Osteoblast (primary cell): ENCODE measurements at places on chromosomes 7 and 10. TPM values are rescaled to one million over a fixed set of nuclear protein-coding genes. Genes with fewer than 3 reads are reported as not detected.

The LARP4B gene
- 44.5 and 46.0 TPM in 2 replicates for total RNA-seq

The ZP3 gene
- total RNA-seq: 3.5 and 6.2 TPM in 2 replicates

DNA sequence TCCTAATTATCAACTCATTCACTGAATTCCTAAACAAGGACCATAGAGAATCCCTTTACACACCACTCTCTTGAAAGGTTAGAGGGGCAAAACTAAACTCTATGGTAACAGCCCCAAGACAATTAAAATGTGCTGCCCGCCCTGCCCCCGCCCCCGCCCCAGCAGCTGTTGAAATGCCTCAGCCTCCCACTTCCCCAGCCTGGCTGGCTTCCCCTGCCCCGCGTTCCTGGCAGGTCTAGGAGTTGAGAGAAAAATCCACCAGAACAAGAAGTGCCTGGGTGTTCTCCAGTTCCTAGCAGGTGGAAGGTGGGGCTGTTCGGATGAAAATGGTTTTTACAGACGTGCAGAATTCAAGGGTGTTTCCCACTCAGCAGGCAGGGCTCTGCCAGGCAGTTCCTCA, 109.5 kb upstream of the ZEB1 start:
- no peak overlapping the region for H3K4me3 ChIP-seq
- no peaks in the 10 kb centered on the region for H3K27me3 ChIP-seq
- H3K4me1 ChIP-seq: no peaks in the 10 kb centered on the region
- DNase-seq: no peak
- no peaks in the 10 kb centered on the region for H3K36me3 ChIP-seq

DNA sequence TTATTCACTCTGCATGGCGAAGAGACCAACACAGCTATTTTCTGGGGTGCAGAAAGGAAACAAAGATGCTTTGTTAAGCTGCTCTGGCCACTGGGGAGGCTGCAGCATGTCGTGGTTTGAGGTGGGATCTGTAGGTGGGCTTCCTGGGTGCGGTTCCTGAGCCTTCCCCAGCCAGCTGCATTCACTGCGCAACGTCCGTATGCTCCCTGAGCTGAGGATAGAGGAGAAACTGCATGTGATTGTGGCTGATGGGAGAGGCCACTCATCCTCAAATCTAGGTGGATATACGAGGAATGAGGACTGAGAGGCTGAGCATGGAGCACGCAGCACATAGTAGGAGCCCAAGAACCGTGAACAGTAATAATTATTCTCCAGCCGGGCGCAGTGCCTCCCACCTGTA, 9.9 kb upstream of the DNAAF5 start:
- H3K27me3 ChIP-seq: peaks cover 3% of the 10 kb centered on the region
- no peak overlapping the region for H3K27ac ChIP-seq
- H3K4me3 ChIP-seq: no peak overlapping the region
- peak; percentile 83 for DNase-seq

DNA sequence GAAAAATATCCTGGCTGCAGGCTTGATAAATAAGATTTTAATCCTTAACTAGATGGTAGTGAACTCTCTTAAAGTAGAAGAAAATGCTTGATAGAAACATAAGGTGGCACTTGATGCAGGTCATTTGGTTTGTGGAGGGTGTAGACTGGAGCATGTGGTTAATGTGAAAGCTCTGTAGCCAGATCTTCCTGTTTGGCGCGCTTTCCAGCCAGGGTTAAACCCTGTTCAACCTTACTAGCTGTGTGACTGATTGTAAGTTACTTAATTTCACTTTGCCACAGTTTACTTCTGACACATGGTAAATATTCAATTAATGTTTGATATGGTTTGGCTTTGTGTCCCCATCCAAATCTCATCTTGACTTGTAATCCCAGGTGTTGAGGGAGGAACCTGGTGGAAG, 394.0 kb downstream of the REEP3 start:
- H3K27ac ChIP-seq: no peak overlapping the region
- DNase-seq: no peak
- H3K27me3 ChIP-seq: no peaks in the 10 kb centered on the region
- no peak overlapping the region for H3K4me3 ChIP-seq
- no peaks in the 10 kb centered on the region for H3K36me3 ChIP-seq

GRCh38 chr10:26211781-26212444, 4.7 kb upstream of the GAD2 start:
- no peak overlapping the region for H3K27ac ChIP-seq
- no peaks in the 10 kb centered on the region for H3K36me3 ChIP-seq
- peaks cover 29% of the 10 kb centered on the region for H3K27me3 ChIP-seq
- DNase-seq: peak; percentile 49

- H3K4me3 ChIP-seq: no peak overlapping the region
- no peak overlapping the region for H3K27ac ChIP-seq
- H3K36me3 ChIP-seq: no peaks in the 10 kb centered on the region
- no peaks in the 10 kb centered on the region for H3K4me1 ChIP-seq
- H3K27me3 ChIP-seq: no peaks in the 10 kb centered on the region
These were observed 122.1 kb upstream of the EFCAB10 start for GRCh38 chr7:105703207-105703930.

DNA sequence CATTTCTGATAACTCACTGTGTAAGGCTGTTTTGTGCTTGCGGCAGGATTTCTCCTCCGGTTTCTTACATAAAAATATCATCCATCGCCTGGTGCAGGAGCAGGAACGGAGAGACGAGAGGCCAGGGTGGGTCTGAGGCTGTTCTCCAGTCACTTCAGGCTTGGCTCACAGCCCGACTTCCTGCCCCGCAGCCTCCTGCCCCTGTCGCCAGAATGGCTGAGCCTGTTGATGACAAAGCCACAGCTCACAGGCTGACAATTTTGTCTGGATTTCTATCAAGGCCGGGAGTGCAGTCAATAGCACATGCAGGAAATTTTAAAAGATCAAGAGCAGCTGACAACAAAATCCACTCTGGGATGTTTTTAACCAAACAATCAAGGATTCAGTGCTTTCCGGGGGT, 229.7 kb upstream of the ZNF32 start:
- no peak overlapping the region for H3K4me3 ChIP-seq
- no peaks in the 10 kb centered on the region for H3K36me3 ChIP-seq
- no peak for DNase-seq
- no peaks in the 10 kb centered on the region for H3K27me3 ChIP-seq

DNA sequence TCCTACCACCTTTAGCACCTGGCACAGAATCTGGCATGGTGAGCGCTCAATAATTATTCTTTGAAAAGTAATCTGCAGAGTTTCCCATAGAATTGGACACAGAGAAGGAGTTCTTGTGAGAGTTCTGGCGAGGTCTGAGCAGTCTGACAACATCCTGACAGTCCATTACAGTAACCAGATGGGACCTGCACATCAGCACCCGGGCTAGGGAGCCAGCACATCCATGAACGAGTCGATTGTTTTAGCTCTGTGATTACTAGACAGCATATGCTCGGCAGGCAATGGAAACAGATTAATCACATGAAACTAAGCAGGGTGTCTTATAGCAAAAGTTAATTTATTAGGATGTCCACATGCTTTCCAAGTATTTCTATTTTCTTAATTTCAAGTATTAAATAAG, 96.7 kb downstream of the SEMA3D start:
- H3K4me1 ChIP-seq: no peaks in the 10 kb centered on the region
- H3K36me3 ChIP-seq: no peaks in the 10 kb centered on the region
- peaks cover 20% of the 10 kb centered on the region for H3K27me3 ChIP-seq
- DNase-seq: no peak
- H3K4me3 ChIP-seq: no peak overlapping the region

DNA sequence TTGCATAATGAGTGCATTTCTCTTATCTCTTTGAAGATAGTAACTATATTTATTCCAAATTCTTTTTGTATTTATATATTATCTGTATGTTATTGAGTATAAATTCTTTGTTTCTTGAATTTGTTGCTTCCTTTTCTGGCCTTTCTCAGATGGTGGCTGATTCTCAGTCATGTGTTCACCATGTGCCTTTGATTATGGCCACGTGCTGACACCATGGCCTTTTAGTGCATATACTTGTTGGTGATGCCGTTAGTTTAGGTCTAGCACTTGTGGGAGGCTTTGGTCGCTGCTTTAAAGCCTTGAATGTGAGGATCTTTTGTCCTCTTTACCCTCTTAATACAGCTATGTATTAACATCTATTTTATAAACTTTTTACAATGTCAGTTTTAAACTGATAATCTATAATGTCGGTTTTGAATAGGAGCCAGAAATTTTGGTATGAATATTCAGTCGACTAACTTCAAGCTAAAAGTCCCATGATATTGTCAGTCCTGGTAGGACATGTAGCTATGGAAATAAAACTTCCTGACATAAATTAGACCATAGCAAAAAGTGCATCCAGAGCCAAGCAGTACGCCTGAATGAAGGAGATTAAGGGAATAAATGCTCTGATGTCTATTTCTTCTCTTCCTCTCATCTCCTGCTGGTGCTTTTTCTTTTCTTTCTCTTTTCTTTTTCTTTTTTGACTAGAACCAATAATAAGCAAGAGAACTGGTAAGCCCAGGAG, 130.3 kb downstream of the GNAI1 start:
- H3K27ac ChIP-seq: no peak overlapping the region
- peaks cover 9% of the 10 kb centered on the region for H3K4me1 ChIP-seq
- no peaks in the 10 kb centered on the region for H3K36me3 ChIP-seq
- no peaks in the 10 kb centered on the region for H3K27me3 ChIP-seq

DNA sequence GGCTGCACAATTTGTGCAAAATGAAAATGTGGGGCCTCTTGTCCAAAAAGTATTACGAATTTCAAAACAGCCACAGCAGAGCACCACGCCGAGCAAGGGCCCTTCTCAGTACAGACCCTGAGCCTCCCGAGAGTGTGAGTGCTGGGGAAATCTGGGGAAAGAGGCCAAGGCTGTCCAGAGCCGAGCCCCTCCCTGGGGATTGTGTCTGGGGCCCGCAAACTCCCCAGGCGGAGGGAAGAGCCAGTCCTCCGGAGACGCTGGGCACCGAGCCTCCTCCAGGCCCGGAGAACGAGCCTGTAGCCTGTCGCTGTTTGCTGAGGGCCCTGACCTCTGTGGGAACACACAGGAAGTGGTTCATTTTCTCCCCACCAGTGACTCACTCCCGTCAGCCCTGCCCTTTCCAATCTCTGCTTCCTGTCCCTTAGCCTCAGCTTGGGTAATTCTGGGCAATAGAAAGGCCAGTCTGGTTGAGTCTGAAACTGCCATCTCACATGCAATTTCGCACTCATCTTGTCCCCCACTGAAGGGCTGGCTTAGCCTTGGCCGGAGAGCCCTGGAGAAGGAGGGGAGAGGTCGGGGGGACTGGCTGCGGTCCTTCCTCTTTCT, 19.5 kb upstream of the GNA12 start:
- peak overlapping the region; percentile 92 for H3K27ac ChIP-seq
- peak; percentile 98 for DNase-seq
- no peaks in the 10 kb centered on the region for H3K36me3 ChIP-seq

DNA sequence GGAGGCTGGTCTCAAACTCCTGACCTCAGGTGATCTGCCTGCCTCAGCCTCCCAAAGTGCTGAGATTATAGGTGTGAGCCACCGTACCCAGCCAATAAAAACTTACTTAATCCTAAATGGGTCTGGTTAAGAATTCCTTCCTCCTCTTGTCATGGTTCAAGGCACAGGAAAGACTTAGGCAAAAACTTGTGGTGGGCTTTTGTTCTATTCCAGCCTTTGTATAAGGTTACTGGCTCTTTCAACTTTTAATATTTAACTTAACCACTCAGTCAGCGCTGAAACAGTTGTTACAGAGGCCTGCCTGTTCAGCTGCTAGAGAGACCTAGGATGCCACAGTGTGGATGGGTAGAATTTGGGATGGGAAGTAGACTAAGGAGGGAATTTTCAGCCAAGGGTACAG, 28.1 kb upstream of the GARS1 start:
- peaks cover 11% of the 10 kb centered on the region for H3K4me1 ChIP-seq
- no peak for DNase-seq
- H3K27me3 ChIP-seq: no peaks in the 10 kb centered on the region
- no peak overlapping the region for H3K4me3 ChIP-seq

DNA sequence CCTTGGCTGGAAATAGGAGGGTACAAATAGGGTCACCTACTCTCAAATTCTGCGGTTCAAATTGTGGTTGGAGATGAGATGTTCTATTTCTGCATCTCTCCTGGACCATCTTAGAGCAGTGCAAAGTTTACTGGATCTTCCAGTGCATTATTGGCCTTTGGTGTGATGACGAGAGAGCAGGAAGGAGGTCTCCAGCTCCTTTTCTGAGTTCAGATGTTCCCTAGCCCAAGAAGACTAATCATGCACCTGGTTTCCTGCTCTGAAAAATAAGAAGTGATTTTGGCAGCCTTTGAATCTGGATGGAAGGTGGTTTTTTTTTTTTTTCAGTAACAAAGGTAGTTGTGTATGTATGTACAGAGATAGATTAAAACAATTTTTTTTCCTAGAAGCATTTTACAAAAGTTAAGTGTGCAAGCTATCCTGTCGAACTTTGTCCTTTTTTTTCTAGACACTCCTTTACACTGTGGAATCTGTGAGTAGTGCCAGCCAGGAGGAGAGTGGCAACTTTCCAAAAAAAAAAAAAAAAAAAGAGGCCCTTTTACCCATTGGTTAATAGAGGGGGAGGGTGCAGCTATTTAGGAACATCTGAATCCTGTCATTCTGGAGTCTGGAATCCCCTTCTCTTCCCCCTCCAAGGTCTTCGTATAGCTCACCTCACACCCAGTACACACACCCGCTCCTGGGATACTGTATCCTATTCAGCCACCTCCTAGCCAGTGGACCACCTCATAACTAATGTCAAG, 26.3 kb downstream of the PAPSS2 start:
- no peak overlapping the region for H3K27ac ChIP-seq
- H3K27me3 ChIP-seq: no peaks in the 10 kb centered on the region
- H3K4me3 ChIP-seq: no peak overlapping the region
- peaks cover 4% of the 10 kb centered on the region for H3K4me1 ChIP-seq

GRCh38 chr10:24303522-24304310, 94.8 kb downstream of the KIAA1217 start:
- H3K27ac ChIP-seq: no peak overlapping the region
- H3K27me3 ChIP-seq: no peaks in the 10 kb centered on the region
- no peaks in the 10 kb centered on the region for H3K4me1 ChIP-seq
- no peak overlapping the region for H3K4me3 ChIP-seq
- no peaks in the 10 kb centered on the region for H3K36me3 ChIP-seq

DNA sequence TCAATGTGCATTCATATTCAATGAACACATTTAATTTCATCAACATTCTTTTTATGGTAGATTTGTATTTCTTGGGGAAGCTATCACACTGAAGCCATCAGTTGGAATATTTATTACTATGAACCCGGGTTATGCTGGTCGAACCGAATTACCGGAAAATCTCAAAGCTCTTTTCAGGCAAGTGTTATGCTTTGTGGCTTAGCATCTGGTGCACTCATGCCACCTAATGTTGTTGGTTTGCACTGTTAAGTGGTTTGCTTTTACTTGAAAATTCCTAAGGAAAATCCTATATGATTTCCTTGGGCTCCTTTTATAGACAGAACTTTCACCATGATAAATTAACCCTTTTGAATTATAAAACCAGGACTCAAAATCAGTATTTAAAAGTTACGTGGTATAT, 147.9 kb downstream of the DNAH11 start:
- no peak overlapping the region for H3K27ac ChIP-seq
- H3K27me3 ChIP-seq: no peaks in the 10 kb centered on the region
- no peaks in the 10 kb centered on the region for H3K4me1 ChIP-seq
- no peak for DNase-seq
- H3K4me3 ChIP-seq: no peak overlapping the region

GRCh38 chr7:158933468-158934139, 77.2 kb downstream of the DYNC2I1 start:
- peak; percentile 29 for DNase-seq
- H3K36me3 ChIP-seq: peaks cover 20% of the 10 kb centered on the region
- H3K4me1 ChIP-seq: no peaks in the 10 kb centered on the region
- H3K4me3 ChIP-seq: no peak overlapping the region
- no peaks in the 10 kb centered on the region for H3K27me3 ChIP-seq

- no peaks in the 10 kb centered on the region for H3K27me3 ChIP-seq
- H3K36me3 ChIP-seq: no peaks in the 10 kb centered on the region
- no peak overlapping the region for H3K4me3 ChIP-seq
- H3K27ac ChIP-seq: no peak overlapping the region
- no peaks in the 10 kb centered on the region for H3K4me1 ChIP-seq
- DNase-seq: no peak
These were observed 17.1 kb downstream of the IKZF1 start for GRCh38 chr7:50321487-50322067.
